ENCODE measurements at places on chromosomes 4 and X.

- DNase-seq: no peak
These were observed 139.6 kb downstream of the DCLK2 start for GRCh38 chr4:150217808-150218207.

GRCh38 chr4:128560754-128561495, 248.6 kb upstream of the JADE1 start:
- no peak for DNase-seq

GRCh38 chr4:41791557-41791956, 43.0 kb upstream of the PHOX2B start:
- no peak for DNase-seq

DNA sequence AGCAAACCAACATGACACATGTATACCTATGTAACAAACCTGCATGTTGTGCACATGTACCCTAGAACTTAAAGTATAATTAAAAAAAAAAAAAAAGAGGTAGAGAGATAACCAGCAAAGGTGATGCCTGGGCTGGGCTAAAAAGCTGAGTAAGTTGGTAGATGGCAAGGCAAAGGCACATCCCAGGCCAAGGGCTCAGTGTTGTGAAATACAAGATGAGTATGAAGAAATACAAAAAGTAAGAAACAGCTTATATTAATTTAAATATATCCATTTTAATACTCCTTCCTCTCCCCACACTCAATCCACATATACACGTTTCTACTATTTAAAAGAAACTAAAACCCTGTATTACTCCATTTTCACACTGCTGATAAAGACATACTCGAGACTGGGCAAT, 25.8 kb downstream of the TEC start:
- no peak for DNase-seq

GRCh38 chr4:110042545-110043517, 130.1 kb downstream of the EGF start:
- DNase-seq: no peak

GRCh38 chr4:187449702-187450101, 545.9 kb upstream of the ZFP42 start:
- no peak for DNase-seq

GRCh38 chr4:104859601-104860237, 287.0 kb upstream of the TET2 start:
- DNase-seq: no peak

GRCh38 chr4:29309050-29309449, 1411.1 kb upstream of the PCDH7 start:
- no peak for DNase-seq

- no peak for DNase-seq
These were observed 26.3 kb downstream of the CXCL2 start for GRCh38 chr4:74072739-74073138.

DNA sequence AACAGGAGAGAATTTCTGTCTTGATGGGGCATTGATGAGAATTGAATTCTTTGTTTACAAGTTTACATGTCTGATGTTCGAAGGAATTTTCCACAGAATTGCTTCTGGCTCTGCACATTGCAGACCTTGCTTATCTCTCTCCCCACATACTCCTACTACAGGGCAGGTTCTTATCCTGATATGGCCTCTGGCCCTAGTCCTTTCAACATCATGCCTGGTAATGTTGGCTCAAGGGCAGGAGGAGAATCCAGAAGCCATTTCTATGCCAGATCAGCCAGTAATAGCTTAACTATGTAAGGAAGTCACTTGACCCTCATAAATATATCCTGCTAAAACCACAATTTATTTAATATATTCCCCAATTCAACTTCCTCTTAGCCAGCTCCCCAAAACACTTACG, 24.3 kb upstream of the TSPAN5 start:
- DNase-seq: no peak

- no peak for DNase-seq
These were observed 82.0 kb downstream of the USP46 start for GRCh38 chr4:52576961-52577623.

- no peak for DNase-seq
These were observed 71.5 kb downstream of the SORBS2 start for GRCh38 chr4:185740471-185740873.

GRCh38 chr4:110532901-110533589, 57.1 kb downstream of the ENPEP start:
- no peak for DNase-seq

GRCh38 chr4:152188801-152189200, 347.1 kb downstream of the FBXW7 start:
- DNase-seq: no peak

Data from vagina (tissue), 2 donors.